ENCODE measurements at places on chromosomes 5 and 9.

- DNase-seq: no peak
These were observed 39.9 kb downstream of the MOCS2 start for GRCh38 chr5:53069626-53070025.

DNA sequence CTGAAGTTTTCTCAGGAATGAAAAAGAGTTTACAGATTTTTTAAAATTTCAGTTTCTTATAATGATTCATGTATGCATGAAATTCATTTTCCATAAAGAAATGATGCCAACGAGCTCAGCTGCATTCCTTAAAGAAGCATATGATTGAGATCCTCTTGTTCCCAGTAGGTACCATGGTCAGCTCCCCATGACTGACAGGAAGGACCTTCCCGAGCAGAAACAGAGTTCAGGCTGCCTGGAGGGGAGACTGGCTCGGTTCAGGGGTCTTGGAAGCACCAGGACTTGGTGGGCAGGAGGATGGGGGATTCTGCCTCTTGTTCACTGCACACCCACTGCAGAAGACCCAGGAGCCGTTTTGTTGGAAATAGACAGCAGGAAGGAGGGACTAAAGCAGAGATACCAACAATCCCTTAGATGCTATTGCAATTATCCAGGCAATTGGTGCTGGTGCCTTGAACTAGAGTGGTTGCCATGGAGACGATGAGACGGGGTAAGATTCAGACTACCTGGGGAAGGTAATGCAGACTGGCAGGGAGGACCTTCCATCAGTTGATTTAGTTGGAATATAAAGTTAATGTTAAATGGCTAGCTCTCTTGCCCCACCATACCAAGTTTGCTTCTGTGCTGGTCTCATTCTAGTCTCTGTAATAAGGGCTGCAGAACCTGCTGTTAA lies 447.8 kb downstream of the MTRR start:
- DNase-seq: no peak

DNA sequence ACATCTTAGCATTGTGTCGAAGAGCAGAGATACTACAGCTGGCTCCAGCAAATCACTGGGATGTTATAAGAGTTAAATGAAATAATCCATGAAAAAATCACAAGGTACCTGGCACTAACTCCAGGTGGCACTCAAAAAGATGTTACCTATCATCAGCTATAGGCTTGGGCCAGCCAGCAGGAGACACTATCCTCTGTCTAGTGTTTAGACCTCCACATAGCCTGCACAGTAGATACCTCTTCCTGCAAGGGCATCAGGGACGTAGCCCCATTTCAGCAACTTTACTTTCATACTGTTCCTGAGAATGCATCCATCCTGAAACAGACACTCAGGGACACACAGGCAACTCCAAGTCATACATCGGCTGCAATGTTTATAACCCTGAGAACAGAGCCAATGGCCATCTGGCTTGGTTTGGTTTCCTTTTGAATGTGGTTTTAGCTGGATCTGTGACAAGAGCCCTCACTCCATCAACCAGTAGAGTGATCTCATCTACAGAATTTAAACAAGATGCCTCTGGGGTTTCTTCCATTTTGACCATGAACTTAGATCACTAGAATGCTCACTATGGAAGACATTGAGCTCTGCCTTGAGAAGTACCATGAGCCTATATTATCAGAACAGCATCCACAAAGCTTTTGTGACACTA lies 69.9 kb downstream of the TLE1 start:
- DNase-seq: no peak

DNA sequence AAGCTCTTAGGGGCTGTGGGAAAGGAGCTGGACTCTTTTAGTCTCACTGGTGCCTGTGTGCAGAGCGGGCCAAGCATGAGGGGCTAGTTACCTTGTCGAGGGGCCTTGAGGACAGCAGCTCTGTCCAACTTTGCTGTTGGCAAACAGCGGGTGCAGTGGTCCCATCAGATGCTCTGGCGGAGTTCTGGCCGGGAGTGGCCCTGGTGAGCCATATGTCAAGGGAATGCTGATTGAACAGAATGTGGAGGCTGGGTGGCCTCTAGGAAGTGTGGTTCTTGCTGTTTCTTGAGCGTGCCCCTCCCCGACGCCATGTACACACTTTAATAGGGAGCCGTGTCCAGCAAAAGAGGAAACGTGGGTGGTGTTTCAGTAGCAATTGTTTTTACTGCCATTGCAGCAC lies 3.6 kb upstream of the ADAMTS2 start:
- DNase-seq: no peak

GRCh38 chr5:108521841-108522506 lies 140.1 kb upstream of the FBXL17 start:
- peak; percentile 7 for DNase-seq

DNA sequence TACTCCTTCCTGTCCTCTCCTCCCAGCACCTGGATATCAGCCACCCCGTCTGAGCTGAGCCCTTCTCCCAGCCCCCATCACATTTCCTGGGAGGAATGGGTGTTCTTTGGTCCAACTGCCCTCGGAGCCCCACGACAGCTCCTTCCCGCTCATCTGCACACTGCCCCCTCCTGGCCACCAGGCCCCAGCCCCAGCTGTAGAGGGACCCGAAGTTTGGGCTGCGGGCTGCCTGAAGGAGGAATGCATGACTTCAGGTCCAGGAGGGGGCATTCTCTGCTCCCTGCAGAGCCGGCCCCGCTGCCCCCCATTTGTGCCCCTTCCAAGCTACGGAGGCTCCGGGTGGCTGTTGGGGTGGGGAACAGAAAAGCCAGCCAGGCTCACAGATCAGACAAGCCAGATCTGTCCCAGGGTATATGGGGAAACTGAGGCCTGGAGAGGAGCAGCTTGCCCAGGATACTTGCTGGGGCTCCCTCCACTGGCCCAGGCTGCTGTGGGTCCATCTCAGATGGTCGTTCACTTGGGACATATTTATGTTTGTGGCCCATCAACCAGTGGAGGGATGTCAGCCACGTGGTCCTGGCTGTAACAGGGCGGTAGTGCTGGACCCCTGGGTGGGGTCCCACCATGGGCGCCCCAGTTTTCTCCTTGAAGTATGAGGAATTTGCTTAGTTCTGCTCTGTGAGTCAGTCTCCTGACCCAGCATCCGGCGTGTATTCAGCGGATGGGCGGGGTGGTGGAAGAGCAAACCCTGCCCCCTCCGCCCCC lies 33.1 kb downstream of the DAB2IP start:
- no peak for DNase-seq

DNA sequence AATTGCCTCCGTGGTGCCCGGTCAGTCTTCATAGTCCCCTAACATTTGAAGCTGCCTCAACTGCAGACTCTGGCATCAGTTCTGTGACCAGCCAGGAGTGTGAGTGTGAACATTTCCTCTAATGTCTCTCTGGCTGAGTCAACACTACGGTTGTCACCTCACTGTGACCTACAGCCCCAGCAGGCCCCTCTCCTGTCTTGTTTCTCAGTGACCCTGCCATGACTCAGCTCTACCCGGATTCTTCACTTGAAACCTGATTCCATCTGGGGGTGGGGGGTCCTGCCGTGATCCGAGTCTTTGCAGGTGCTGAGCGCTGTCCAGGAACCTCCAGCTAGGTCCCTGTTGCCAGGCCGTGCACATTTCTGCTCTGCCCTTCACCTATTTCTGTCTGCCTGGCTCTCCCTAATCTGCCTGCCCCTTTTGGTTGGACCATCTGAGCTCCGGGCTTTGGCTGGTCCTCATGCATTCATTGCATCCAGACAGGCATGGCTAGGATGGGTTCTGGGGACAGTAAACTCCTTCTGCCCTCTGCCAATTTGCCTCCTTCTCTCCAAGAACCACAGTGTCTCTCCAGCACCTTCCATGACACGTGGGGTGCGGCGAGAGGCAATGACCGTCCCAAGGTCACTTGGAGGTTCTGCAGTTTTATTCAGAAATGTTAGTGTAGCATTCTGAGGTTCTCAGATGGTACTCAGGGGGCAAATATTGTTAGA lies 24.2 kb downstream of the STC2 start:
- DNase-seq: no peak

All from CD8-positive, alpha-beta T cell (primary cell).